Activated T-cell treated with anti-CD3 and anti-CD28 coated beads, Interleukin-2, amount 50 U/mL, for 1 hour (primary cell): ENCODE measurements at places on chromosomes 1 and 21.

- no peak for DNase-seq
Measured at GRCh38 chr1:83697961-83698360, 301.0 kb downstream of the TTLL7 start.

DNA sequence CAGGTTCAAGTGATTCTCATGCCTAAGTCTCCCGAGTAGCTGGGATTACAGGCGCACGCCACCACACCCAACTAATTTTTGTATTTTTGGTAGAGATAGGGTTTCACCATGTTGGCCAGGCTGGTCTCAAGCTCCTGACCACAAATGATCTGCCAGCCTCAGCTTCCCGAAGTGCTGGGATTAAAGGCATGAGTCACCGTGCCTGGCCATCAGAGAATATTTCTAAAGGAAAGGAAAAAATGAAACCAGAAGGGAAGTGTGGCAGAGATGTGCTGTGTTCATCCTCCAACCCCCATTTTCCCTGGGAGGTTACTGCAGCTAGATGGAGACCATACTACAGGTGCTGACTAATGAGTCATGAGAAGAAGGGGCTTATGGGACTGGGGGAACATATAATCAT lies 964.1 kb downstream of the TTLL7 start:
- DNase-seq: no peak

- DNase-seq: no peak
Measured at GRCh38 chr1:200895801-200896530, 1.3 kb downstream of the INAVA start.

GRCh38 chr1:6100861-6101783 lies 55.4 kb downstream of the KCNAB2 start:
- no peak for DNase-seq

GRCh38 chr1:33572387-33572786 lies 99.9 kb downstream of the ZSCAN20 start:
- no peak for DNase-seq

DNA sequence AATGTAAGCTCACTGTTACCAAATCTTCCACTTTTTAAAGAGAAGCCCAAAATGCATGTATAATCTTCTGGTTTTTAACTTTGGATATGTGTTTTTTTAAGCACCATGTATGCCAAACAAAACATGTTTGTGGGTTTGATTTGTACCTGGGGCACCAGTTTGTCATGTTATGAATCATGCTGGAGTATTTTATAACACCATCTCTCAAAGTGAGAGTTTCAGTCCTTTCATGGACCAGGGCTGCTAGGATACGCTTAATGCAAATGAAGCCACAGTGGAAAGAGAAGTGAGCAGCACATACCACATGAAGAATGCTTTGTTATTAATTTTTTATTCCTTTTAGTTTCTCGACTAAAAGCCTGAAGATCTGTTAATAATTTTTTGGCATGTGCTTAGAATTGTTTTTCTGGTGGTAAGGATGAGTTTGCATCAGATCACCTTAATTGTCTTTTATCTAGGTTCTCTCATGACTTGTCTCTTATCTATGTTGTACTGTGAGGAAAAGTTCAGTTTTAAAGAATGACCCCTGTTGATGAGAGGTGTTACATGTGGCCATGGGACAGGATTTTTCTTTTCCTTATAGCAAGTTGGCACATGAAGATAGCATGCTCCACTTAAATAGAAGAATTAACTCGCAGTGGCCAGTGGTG lies 2.0 kb upstream of the RABGAP1L start:
- DNase-seq: no peak

DNA sequence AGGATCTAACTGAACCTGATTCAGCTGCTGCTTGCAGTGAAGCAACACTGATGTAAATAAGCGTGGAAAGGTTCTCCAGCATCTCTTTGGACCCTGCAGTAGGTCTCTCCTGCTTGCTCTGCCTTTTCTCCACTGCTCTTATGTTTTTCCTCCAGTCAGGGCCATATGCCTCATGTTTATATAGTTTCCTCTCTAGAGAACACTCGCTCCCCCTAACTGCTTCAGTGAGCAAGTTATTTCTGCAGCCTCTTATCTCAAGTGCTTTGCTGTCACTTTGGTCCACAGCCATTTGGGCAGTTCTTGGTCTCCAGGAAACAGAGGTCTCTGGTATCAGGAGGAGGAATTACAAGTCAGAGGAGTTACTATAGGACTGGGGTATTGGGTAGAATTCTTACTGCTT lies 5.3 kb downstream of the PRUNE1 start:
- no peak for DNase-seq

- DNase-seq: no peak
Measured at GRCh38 chr1:15477646-15478212, 1.8 kb downstream of the CELA2B start.

- DNase-seq: no peak
Measured at GRCh38 chr1:97820470-97821188, 100.2 kb downstream of the DPYD start.

GRCh38 chr1:33057095-33057494 lies 20.4 kb upstream of the AK2 start:
- DNase-seq: no peak

DNA sequence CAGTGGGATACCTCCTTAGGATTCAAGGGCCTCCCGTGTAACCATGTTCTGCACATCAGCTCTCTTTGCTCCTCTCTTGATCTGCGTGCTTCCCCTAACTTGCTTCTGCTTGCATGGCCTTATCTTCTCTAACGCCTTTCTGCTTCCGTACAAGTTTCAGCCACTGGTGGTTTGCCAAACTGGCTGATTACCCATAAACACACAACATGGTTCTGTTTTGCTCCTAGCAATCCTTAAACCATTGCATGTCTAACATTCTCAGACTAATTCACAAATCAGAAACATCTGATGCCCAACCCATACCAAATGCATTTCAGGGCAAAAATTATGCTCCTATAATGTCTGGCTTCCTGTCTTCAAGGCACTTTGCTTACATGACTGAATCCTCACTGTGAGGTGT lies 166.4 kb downstream of the PBX1 start:
- no peak for DNase-seq

- DNase-seq: peak; percentile 49
Measured at GRCh38 chr1:236451796-236452373, 57.8 kb downstream of the EDARADD start.

GRCh38 chr1:228860911-228861831 lies 125.9 kb downstream of the RHOU start:
- no peak for DNase-seq

DNA sequence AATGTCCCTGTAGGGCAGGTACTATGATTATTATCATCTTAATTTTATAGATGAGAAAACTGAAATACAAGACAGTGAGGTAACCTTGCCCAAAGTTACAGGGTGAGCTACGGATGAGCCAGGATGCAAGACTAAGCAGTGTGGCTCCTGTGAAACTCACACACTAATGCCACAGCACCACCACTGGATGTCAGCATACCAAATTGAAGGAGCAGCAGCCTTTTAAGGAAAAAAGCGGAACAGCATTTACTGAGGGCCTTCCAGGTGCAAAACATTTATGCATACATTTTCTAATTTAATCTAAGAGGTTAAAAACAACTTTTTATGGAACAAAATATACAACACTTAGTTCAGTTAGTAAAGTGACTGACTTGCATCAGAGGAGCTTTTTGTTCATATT lies 41.7 kb downstream of the SEC16B start:
- DNase-seq: no peak

DNA sequence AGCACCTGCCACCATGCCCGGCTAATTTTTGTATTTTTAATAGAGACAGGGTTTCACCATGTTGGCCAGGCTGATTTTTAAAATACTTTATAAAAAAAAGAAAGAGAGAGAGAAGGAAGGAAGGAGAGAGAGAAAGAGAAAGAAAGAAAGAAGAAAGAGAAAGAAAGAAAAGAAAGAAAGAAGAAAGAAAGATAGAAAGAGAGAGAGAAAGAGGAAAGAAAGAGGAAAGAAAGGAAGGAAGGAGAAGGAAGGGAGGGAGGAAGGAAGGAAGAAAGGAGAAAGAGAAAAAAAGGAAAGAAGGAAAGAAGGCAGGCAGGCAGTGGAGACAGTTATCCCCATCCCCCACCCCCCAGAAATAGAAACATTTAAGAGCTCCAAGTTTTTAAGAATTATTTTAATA lies 69.9 kb downstream of the TOMM20 start:
- DNase-seq: no peak

GRCh38 chr1:25442178-25442577 lies 11.5 kb downstream of the MACO1 start:
- DNase-seq: no peak

DNA sequence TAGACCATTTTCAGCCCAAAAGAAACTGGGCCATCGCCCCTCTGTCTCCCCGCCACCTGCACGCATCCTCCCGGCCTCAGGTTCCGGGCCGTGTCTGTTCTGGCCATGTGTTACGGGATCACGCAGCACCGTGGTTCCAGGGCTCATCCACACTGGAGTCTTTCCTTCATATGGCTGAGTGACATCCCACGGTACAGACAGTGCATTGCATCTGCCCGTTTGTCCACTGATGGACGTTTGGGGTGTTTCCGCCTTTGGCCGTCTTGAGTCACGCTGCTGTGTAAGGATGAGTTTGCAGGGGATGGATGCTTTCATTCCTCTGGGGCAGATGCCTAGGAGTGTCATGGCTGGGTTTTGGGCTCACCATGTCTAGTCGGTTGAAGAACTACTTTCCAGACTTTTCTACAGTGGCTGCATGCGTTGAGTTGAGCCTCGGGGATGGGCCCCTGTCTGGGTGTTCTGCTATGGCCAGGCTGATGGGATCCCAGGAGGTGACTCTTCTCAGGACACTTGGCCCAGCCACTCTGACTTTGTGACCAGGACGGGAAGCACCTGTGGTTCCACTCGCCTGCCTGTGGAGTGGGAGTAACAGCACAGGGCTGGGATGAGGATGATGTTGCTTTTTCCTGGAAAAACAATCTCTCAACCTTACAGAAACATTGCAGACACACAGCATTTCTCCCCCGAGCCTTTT lies 16.8 kb downstream of the RRP1 start:
- no peak for DNase-seq

DNA sequence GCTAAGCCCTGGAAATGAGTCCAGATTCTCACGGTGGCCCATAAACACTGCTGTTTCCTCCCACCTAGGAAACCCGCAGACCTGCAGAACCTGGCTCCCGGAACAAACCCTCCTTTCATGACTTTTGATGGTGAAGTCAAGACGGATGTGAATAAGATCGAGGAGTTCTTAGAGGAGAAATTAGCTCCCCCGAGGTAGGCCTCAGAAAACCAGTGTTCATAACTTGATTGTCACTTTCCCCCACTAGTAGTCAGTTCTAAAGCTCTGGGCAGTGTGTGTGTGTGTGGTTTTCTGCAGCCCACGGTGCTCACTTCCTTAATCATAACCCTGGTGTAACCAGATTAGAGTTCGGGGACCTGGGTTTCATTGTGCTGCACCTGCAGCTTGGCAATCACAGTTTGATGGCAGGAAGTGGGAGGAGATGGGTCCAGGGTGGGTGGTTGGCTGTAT lies 39.1 kb downstream of the CLIC6 start:
- DNase-seq: no peak

DNA sequence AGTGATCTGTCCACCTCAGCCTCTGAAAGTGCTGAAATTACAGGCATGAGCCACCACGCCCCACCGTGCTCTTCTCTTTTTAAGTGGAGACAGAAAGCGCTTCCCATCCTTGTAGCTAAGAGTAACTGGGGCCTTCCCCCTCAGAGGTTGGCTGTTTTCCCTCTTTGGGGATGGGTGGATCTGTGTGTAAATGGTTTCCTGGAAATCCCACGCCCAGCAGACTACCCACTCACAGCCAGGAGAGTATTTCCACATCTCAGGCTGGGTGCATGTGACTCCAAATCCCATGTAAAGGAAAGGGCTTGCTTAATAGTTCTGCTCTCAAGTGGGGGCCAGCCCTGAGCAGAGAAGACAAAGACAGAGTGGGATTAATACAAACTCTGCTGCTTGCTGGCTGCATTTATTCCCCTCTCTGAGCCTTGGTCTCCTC lies 19.6 kb upstream of the TCEA3 start:
- DNase-seq: no peak

DNA sequence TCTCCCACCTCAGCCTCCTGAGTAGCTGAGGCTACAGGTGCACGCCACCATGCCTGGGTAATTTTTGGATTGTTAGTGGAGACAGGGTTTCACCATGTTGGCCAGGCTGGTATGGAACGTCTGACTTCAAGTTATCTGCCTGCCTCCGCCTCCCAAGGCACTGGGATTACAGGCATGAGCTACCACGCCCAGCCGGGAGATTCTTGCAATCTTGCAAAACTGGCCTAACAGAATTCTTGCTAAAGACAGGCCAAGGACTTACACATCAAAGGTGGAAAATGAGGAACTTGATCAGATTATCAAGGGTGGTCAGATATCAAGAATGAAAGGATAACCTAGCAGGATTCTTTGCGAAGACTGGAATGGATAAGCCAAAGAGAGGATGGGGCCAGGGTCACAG lies 98.3 kb upstream of the TIAM1 start:
- DNase-seq: no peak

- DNase-seq: peak; percentile 65
Measured at GRCh38 chr1:38586993-38587646, 272.5 kb downstream of the RRAGC start.

GRCh38 chr1:33815061-33815460 lies 48.8 kb upstream of the HMGB4 start:
- DNase-seq: no peak

- DNase-seq: no peak
Measured at GRCh38 chr1:62796221-62796620, 12.3 kb downstream of the ATG4C start.

GRCh38 chr1:70754701-70755100 lies 292.9 kb downstream of the PTGER3 start:
- no peak for DNase-seq

DNA sequence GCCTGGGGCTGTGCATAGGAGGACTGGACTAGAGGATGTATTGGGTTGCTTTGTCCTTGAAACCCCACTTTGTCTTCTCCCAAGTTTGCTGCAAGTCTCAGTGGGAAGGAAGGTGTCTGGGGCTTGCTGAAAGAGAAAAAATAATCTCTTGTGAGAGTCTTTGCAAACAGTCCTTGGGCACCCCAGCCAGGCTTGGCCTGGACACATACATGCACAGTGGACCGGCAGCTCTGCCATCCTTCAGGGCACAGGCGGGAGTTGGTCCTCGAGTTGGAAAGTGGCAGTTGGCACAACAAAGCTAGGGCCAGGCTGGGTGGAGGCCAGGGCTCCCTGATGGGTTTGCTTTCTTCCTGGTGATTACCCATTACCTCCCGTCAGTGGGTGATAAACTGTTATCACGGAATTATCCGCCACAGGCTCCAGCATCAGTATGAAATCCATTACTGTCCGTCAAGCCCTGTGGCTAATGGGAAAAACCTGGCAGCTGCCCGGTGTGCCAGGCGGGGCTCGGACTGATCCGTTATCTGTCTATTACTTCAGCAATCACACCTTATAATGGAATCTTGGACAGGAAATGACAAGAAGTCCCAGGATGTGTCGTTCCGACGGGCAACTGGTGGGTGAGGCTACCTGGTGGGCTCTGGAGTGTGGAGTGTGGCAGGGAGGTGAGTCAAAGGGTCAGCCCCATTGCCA lies 265.7 kb downstream of the GRIK3 start:
- DNase-seq: no peak

DNA sequence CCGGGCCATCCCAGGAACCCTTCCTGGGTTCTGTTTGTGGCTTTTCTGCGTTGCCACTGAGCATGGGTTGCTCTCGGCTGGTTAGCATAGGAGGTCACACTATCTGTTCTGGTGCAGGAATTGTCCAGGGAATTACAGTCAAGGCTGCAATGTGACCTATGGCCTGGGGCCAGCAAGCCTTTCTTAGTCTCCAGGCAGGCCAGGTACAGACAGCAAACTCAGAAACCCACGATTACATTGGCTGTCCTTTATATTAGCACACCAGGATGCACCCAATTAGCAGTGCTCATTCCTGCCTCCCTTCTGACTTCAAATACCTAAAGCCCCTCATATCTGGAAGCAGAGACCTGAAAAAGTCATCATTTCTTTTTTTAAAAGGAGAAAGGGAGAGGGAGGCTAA lies 55.2 kb downstream of the CD247 start:
- peak; percentile 18 for DNase-seq
